ENCODE measurements at places on chromosomes 2 and 18.

DNA sequence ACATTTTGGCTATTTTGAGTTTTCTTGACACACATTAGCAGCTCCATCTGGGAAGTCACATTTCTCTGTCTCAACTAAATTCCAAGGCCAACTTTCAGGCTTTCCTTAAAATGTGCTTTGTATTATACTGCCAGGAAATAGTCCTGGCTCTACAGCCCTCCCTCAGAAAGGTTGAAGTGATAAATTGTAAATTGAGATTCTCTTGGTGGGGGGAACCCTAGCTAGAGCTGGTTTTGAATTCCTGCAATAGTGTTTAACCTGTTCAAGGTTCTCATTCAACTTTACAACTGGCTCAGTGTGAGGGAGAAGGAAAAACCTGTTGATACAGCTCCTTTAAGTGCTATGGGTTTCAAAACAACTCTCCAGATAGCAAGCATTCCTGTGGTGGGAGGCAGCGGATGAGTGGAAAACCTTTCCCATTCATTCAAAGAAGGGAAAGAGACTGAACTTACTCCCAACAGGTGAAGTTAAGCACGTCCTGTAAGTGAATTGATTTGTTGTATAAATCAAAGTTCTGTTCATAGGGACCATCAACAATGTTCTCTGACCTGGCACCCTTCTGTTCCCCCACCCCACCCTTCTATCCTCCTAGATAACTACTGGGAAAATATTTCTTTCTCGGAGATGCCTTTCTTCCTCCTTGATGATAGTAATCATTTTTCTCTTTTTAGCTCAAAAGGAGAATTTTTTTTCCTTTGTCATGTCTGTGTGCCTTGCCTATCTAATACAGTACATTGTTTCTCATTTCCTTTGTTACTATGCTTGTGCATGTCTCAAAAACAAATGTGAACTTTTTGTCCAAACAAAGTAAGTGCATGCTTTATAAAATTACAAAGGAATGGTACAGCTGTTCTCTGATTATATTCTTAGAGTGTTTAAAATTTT, 44.2 kb upstream of the SLC39A10 start:
- DNase-seq = no peak

GRCh38 chr2:235162082-235162836, 210.4 kb downstream of the SH3BP4 start:
- DNase-seq = no peak

GRCh38 chr2:187055463-187055862, 206.5 kb upstream of the ZSWIM2 start:
- DNase-seq = no peak

DNA sequence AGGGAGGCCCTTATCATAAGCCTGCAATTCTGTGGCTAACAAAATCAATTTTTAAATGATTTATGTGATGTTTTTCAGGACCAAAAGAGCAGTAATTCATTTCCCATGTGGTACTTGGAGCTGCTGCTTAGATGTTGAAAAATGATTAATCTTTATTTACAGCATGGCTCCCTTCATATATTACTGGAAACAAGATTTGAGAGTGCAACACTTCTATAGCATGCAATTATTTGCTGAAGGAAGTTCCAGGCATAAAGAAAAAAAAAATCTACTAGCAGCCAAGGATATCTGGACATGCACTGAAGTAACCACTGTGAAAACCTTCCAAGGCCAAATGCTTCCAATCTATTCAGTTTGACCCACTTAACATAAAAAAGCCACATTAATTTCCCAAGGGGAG, 186.3 kb downstream of the SLC8A1 start:
- DNase-seq = no peak

DNA sequence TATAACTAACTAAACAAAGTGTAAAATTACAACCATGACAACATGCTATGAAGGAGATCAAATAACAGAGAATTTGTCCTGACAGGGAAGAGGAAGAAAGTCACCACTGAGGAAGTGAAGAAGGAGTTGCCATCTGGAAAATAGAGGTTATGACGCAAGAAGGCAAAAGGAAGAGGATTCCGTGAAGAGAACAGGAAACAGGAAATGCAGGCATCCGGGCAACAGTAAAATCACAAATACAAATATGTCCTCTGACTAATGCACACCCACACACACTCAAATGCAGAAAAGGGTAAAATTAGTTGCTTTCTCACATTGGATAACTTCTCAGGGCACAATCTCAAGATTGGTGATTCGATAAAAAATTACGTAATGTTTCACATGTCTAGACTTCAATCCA, 278.4 kb downstream of the TMX3 start:
- DNase-seq = no peak

Measured in sigmoid colon (tissue), 7 donors.